Substantia nigra (tissue), 51 donors: ENCODE measurements at places on chromosomes 4 and X.

DNA sequence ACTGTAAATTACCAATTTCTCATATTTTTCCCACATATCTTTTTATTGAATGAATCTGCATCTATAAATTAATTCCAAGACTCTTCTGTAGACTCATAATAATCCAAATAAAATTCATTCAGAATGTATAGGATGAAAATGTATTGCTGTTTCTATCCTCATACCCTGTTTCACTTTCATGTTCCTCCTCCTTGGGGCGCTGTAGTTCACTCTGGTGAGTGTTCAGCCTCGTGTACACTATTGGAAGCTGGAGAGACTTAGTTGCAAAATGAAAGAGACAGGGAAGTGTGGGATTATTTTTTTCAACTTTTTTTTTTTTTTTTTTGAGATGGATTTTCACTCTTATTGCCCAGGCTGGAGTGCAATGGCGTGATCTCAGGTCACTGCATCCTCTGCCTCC lies 296.1 kb downstream of the TLL1 start:
- DNase-seq = no peak

- DNase-seq = no peak
Measured at GRCh38 chr4:98639523-98639922, 18.9 kb downstream of the TSPAN5 start.

GRCh38 chrX:66049056-66049455 lies 9.2 kb upstream of the VSIG4 start:
- no peak for DNase-seq

- DNase-seq = no peak
Measured at GRCh38 chr4:17058916-17059741, 160.7 kb upstream of the LDB2 start.

DNA sequence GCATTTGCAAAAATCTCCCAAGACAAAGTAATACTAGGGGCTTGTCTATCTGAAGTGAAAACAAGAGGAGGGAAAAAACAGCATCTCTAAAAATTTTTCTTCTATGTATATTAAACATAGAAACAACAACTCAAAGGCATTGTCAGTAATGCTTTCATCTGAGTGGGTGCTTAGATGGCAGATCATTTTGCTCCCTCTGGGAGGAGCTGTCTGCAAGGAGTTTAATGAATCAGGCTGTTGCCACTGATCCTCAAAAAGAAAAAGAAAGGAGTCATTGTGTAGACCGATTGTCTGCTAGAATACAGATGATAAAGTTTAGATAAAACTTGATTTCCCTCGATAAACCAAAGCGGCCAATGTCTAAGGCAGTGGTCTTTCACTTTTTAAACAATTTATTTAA lies 49.7 kb upstream of the KLHL8 start:
- DNase-seq = no peak

DNA sequence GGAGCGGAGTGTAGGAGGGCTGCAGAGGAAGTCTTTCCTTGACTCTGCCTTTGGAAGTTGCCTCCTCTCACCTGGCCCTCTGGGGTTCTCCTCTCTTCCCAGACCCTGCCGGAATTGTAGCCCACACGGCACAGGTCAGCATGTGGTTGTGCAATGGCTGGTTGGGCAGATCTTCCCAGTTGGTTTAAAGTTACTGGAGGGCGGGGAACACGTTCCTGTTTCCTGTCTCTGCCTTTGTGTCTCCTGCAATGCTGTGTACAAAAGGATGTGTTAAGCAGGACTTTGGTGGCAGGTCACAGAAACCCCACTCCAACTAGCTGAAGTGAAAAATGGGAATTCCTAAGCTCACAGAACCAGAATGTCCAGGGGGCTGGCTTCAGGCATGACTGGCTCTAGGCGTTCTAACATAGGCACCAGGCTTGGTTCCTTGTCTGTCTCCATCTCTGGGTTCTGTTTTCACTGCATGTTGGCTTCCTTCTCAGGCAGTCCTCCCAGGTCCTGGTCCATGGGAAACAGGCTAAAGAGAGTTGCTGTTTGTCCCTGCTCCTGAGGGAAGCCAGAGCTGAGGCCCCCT lies 19.9 kb downstream of the SORCS2 start:
- no peak for DNase-seq

DNA sequence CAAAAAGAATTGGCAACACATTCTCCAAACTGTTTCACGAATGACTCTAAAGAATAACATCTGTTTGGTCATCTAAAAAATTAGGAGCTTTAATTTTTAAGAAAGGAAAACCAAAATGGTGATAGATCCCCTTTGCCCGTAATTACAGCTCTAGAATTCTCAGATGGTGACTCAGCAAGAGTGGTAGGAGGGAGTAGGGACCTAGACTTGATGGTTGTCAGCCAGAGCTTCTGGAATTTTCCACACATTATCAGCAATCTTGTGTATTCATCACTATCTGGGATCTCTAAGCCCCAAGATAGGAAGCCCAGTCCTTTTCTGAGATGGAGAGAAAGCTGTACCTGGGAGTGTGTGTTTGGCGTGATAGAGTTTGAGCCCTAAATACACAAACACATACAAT lies 103.9 kb upstream of the RAB40AL start:
- DNase-seq = no peak

DNA sequence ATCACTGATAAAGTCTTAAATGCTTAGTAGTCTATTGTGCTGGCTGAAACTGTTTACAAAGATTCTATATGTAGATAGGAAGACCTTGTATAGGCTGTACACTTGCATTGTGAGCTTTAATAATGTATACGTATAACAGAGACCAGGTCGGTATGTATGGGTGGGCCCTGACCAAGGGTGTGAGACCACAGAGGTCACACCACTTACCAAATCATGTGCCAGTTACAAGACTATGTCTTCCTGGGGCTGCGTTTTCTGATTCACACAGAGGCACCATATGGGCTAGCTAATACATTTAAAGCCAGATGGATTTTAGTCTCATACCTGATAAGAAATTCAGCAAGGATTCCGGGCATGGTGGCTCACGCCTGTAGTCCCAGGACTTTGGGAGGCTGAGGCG lies 8.8 kb downstream of the DIAPH2 start:
- no peak for DNase-seq

DNA sequence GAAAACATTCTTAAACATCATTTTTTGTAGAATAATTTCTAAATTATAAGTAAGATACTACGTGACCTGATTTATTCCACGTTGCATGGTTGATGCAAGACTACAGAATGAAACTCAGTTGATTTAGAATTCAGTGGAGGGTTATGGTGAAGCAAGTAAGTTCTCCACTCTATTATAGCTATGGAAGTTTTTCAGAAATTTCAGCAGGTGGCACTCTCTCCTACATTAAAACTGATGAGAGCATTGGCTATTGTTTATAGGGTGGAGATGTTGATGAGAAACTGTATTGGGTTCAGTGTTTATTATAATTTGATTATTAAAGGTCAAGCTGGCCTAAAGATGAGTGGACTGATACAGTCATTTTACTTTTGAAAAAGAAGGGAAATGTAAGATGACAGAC lies 88.0 kb downstream of the FNIP2 start:
- DNase-seq = no peak

DNA sequence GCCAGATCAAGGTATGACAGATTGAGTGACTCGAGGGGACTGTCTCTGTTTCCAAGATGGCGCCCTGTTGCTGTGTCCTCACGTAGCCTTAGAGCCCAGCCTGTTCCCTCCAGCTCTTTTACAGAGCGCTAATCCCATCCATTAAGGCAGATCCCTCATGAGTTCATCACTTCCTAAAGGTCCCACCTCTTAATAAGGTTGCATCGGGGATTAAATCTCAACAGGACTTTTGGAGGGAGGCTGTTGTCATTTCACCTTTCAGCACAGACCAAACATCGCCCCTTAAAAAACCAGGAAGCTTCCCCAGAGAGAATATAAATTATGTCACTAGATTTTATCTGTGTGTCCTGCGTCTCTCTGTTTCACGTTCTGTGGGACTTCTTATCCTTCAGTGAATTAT lies 32.6 kb upstream of the DHRSX start:
- DNase-seq = no peak

DNA sequence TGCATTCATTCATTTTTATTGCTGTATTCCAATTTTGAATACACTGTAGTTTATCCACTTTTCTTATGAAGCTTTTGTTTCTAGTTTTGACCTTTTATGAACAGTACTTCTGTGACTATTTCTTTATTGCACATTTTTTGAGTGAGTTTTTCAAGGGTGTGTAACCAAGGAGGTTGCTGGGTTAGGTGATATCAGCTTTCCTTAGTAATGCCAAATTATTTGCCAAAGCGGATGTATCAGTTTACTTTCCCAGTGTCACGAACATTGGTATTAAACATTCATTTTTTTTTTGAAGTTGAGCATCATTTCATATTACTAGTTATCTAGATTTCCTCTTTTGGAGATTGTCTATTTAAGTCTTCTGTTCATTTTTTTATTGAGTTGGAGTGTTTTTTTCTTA lies 32.9 kb downstream of the STIM2 start:
- no peak for DNase-seq

GRCh38 chrX:155048977-155049619 lies 21.8 kb downstream of the CMC4 start:
- DNase-seq = no peak

- DNase-seq = no peak
Measured at GRCh38 chr4:146900295-146900694, 45.4 kb downstream of the TTC29 start.

GRCh38 chr4:15656038-15656470 lies 897 bp upstream of the FBXL5 start:
- no peak for DNase-seq

DNA sequence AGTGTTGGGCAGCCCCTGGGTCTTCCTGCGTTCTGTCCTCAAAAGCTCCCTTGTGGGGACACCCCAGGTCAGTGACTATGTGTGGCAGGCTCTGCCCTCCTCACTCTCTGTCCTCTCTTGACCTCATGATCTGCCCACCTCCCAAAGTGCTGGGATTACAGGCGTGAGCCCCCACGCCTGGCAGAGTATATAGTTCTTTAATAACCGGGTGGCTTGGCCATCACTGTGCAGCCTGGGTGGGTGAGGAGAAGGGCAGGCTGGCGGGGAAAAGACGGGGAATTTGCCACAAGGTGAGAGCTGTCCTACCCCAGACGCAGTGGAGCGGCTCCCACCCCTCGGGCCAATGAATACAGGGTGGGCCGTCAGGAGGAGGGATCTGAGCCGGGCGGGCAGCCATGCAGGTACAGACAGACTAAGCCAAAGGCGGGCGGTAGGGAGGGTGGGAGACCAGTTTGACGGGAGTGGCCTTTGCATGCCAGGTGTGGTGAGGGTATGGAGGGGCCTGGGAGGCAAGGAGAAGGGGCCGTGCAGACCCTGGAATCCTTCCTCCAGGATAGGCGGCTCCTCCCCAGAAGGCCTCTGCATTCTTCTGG lies 2.5 kb downstream of the SH3BP2 start:
- DNase-seq = no peak

- no peak for DNase-seq
Measured at GRCh38 chrX:10608099-10608498, 12.3 kb downstream of the MID1 start.

- no peak for DNase-seq
Measured at GRCh38 chrX:39595977-39596376, 501.8 kb downstream of the BCOR start.

DNA sequence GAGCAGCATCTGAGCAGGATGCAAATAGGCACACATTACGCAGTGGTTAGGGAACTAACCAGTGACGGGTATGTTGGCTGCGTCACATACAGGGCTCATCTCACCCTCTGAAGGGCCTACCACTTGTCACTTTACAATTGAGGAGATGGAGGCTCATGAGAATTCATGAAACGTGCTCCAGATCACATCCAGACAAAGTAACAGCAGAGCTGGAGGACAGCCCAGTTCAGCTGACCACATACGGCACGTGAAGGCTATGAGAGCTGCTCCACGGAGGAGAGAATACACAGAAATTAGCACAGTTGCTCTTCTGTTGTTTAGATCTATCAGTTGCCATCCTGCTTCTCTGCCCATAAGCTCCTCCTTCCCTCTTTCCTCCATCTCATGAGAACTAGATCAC lies 78.4 kb downstream of the FAM9B start:
- no peak for DNase-seq

DNA sequence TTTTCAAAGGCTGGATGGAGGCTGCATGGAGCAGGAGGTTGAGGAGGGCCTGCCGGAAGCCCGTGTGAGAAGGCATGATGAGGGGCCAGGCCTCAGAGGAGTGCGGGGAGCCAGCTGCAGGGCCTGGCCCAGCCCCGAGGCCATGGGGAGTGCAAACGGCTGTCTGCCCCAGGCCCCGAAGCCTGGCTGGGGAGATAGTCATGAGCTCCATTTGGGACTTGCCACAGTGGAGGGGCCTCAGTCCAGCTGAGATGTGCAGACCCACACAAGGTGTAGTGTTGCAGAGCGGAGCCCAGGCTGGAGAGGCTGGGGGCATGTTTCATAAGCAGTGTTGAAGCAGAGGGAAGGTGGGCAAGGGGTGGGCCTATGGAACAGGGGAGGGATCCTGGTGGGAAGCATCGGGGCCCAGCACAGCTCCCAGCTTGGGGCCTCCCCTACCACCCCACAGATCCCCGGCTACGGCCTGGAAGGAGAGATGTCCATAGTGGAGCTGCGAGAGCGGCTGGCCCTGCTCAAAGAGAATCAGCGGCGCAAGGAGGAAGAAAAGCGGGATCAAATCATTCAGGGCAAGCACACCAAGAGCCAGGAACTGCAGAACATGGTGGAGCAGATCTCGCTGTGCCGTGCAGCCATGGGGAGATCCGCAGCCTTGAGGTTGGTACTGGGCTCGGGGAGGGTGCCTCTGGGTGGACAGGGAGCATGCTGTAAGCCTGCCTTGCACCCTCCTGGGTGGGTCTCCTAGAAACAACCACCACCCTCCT lies 9.1 kb upstream of the RNF4 start:
- DNase-seq = no peak

- no peak for DNase-seq
Measured at GRCh38 chrX:71671043-71671780, 3.9 kb downstream of the LOC101059915 start.

DNA sequence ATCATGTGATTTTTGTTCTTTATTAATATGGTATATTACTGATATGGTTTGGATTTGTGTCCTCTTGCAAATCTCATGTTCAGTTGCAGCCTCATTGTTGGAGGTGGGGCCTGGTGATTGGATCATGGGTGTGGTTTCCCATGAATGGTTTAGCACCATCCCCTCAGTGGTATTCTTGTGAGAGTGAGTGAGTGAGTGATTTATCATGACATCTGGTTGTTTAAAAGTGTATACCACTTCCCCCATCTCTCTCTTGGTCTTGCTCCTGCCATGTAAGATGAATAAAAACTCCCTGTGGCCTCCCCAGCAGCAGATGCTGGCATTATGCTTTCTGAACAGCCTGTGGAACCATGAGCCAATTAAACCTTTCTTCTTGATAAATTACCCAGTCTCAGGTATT lies 111.5 kb downstream of the TAB3 start:
- DNase-seq = no peak

GRCh38 chrX:11374570-11374969 lies 81.4 kb downstream of the AMELX start:
- no peak for DNase-seq

DNA sequence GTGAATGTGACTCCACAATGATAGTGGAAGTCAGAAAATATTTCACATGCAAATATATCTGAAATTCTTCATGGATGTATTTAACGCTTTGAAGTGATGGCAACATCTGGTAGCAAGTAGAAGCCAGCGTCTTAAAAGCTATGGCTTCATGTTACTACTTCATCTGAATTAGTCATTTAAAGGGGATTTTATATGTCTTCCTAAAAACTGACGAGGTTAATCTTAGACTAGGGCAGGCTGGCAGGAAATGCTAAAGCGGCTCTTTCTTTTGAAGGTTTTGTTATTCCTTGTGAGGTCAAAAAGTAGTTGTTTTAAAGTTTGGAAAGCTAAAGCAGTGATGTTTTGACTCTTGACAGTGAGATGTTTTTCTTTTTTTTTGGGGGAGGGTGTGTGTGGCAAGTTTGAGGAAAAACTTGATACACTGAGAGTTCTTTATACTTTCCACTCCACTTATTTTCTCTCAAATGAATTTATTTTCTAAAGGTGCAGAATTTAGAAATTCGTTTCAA lies 22.6 kb downstream of the PLS3 start:
- no peak for DNase-seq
